Activated naive CD4-positive, alpha-beta T cell treated with Interleukin-2 at 50 U/mL for 16 hours (primary cell): ENCODE measurements at places on chromosomes 6 and 20.

DNA sequence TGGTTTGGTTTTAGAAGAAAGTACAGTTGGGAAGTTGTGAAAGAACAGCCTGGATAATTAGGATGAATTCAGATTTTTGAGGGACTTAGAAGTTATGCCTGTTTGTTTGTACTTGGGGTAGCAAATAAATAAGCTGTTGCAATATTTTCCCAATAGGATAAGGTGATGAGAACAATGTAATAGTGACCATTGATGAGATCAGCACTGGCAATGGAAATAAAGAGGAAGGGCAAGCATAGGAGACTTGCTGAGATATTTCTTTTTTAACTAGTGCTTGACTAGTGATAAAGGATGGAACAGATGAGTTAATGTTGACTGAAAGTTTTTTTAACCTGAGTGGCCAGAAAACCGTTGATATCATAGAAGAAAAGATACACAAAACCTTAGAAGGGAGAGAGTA is 498.8 kb downstream of the CDKAL1 start:
- no peak for DNase-seq

DNA sequence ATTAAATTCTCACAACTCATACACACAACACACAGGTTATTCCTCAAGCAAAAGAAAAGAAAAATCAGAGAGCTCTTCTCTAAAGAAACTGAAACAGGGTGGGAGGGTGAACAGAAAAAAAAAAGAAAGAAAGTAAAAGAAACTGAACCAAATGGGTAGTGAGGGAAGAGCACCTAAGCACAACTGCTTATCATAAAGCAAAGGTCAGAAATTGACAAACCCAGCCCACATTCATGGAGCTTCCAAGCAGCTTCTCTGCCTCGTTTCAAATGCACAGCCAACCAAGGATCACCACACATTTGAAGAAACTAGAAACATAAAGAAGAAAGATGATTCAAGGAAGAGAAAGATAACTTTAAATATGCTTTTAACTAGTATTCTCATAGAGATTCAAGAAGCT is 90.5 kb downstream of the RNGTT start:
- DNase-seq: no peak

DNA sequence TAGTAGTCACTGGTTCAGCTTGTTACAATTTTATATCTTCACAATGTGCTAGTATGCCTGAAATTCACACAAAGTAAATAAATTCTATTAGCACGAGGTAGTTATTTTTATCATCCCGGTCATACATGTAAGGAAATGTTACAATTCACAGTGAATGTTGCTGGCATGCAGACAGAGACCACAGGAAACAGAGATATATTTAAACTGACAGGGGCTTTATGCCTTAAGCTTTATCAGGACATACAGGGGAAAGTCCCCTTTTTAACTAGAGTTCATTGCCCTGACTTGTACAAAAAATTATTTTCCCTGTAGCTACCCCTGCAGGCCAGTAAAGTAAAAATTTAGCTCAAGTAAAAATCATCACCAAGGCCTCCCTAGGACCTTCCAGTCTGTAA is 712.0 kb upstream of the NRSN1 start:
- DNase-seq: no peak

GRCh38 chr20:35742741-35743523 is 872 bp upstream of the RBM39 start:
- DNase-seq: no peak

DNA sequence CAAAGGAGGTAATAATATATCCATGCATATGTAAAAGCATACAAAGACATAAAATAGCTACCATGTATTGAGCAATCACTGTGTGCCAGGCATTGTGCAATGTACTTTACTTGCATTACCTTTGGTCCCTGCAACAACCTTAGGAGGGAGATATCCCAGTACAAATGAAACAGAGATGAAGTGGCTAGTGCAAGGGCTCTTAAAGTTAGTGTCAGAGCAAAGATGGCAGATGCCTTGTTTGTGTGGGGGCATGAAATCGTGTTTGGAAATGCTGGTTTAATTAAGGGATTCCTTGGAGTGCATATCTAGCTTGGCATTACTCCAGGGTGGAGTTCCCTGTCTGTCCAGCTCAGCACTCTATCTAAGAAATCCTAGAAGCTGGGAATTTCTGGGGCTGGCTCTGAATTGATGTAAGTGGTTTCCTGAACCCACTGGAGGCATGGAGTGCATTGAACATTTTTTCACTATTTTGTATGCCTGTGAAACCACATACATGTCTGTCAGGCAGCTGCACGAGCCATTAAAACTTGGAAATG is 9.8 kb downstream of the PAQR8 start:
- DNase-seq: no peak

GRCh38 chr20:52219441-52219840 is 27.9 kb upstream of the ZFP64 start:
- DNase-seq: no peak

DNA sequence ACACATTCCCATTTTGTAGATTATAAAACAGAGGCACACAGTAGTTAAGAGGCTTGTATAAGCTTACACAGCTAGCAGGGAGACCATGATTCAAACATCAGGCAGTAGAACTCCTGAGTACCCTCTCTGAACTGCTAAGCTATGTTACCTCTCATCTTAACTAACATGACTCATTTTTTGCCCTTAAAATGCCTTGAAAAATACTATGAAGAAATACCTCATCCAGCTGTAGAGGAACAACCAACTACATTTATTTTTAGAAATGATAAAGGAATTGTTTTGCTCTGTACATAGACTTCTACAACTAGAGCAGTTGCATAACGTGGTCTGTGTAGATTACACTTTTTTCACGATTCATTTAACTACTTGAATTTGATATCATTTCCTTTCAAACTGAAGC is 102.1 kb downstream of the FLRT3 start:
- DNase-seq: no peak

GRCh38 chr6:90764001-90764400 is 177.1 kb upstream of the MAP3K7 start:
- DNase-seq: no peak
